NCI-H2171 treated with DMSO at 0.1 percent for 48 hours (cell line): ENCODE measurements at places on chromosomes 7 and 10.

DNA sequence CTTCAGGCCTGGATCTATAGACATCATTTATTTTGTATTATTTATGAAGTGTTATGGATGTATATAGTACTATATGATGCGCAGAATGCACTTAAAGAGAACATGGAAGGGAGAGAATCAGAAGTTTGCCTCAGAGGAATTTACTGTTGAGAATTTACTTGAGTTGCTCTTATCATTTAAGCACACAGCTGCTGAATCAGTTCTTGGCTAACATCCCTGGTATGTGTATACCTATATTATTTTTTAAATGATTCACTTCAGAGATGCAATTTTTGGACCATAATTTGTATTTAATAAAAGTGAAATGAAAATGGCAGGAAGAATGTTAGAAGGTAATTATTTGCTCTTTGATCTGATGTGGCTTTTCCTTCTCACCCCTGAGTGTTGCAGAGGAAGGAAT lies 191.6 kb downstream of the BICC1 start:
- no peak for DNase-seq

GRCh38 chr10:105605918-105606317 lies 964.8 kb downstream of the SORCS3 start:
- DNase-seq: no peak

- no peak for DNase-seq
These were observed 92.4 kb downstream of the CTTNBP2 start for GRCh38 chr7:117780832-117781231.

- DNase-seq: no peak
These were observed 130.4 kb downstream of the GLI3 start for GRCh38 chr7:42106562-42106961.

GRCh38 chr7:30348083-30348560 lies 63.7 kb downstream of the ZNRF2 start:
- no peak for DNase-seq

DNA sequence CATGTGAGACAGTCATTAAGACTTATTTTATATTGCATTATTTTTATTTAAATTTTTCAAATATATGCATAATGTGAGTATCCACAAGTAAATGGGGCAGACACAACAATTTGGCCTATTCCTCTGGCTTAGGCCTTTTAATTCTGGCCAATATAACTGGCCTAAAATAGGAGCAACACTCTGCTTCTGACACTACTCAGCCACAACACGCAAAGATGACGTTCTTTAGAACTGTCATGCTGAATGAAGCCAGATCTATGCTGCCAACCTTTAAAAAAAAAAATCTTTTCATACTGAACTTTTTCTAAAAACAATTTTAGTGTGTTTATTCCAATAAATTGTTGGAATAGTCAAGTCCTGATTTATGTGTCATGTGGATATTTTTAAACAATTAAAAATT lies 355.0 kb upstream of the BMPER start:
- no peak for DNase-seq

GRCh38 chr10:101226491-101227428 lies 2.5 kb downstream of the LBX1 start:
- no peak for DNase-seq

DNA sequence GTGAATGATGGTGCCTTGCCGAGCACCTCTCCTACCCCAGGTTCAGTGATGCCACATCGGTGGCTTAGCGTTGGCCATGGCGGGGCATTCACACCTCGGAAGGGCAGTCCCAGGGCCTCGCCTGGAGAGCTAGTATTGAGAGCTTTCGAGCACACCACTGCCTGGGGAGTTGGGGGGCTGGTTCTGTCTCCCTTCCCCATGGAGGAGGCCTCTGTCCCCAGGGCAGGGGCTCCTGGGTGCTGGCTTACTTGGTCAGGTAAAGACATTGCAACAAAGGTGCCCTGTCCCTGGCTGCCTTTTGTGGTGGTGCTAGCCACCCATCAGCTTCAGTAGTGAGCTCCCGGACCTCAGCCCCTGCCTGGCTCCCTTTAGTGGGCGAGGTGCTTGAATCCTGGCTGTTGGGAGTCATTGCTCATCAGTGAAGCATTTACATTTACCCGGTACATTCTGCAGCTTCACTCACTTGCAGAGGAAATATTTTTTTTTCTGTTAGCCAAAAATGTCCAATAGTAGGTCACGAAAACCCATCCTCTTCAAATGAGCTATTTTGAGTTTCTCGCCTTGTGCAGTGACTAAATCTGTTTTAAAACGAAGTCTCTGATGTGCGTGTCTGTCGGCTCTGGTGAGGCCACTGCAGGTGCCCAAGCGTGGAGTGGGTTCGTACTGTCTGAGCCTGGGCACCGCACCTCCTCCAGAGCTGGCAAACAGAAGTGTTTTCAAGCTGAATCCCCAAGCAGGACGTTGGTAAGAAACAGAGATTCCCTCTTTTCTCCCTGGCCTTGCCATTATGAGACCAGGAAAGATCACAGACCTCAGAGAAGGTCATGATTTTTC lies 95.5 kb downstream of the INPP5A start:
- DNase-seq: no peak
